CD4-positive, alpha-beta T cell treated with Interleukin-2 at 100 ng/mL for 4 hours (primary cell): ENCODE measurements at places on chromosomes 7 and 10.

GRCh38 chr7:77738871-77739270 is 42.6 kb downstream of the RSBN1L start:
- no peak for DNase-seq

DNA sequence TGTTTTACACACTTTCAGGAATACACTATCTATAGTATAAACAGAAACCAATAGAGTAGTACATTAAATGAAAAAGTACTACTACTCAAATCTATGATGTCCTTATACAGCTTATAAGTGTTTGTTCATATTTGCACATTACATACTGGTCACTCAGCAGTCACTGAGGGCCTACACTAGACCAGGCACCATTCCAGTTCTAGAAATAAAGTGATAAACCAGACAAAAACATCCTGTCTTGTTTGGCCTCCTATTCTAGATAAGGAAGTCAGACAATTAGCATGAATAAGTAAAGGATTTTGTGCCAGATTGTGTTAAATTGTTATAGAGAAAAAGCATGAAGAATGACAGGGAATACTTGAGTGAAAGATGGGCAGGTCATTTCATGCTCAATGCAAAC is 219.0 kb downstream of the CRPPA start:
- DNase-seq, result no peak

DNA sequence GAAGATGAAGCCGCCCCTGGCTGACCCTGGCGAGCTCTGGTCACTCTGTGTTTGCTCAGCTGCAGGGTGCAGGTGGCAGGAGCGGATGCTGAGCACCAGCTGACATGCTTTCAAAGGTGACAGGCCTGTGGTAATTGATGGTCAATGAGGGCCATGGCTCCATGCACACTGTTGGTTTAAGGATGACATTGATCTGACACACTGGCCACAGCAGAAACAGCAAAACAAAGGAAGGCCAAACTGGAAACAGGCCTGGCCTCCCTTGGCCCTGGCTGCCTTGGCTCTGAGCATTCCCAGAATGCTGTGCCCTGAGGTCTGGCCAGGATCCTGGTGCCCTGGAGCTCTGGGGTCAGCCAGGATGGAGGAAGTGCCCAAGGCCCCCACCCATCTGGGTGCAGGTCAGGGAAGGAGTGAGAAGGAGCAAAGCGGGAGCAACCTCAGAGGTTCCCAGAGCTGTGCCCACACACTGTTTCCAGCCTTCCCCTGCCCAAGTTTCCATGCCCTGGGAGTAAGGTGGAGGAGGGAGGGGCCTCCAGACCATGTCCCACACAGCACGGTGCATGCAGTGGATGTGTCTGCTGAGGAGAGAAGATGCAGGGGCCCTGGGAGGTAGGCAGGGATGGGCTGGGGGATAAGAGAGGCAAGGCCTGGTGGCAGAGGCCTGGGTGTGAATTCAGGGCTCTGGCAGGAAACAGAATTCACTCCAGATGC is 302.2 kb downstream of the RPS24 start:
- no peak for DNase-seq

DNA sequence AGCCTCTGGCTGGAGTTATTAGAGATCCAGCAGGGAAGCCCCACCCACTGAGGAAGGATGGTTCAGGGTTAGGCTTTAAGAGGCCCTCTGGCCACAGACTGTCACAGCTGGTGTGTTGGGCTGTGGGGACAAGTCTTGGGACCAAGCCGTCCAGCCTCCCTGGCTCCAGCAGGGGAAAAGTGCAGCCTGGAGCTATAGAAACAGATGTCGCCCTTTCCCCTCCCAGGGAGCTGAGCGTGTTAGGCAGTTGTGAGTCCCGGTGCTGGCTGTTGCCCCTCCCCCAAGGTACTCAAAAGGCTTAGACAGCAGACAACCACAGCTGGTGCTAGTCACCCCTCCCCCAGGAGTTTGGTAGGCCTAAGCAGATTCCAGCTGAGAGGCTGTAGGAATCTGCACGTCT is 143.4 kb downstream of the TMEM168 start:
- no peak for DNase-seq

GRCh38 chr7:30900053-30900452 is 11.6 kb upstream of the AQP1 start:
- DNase-seq, result no peak

- DNase-seq, result no peak
These were observed 21.8 kb downstream of the STAM start for GRCh38 chr10:17665747-17666146.

- no peak for DNase-seq
These were observed 20.4 kb downstream of the GIMAP4 start for GRCh38 chr7:150587551-150587950.

- no peak for DNase-seq
These were observed 3.3 kb downstream of the TRPV5 start for GRCh38 chr7:142930126-142930730.

GRCh38 chr7:157431173-157431950 is 94.6 kb downstream of the DNAJB6 start:
- no peak for DNase-seq

- no peak for DNase-seq
These were observed 13.0 kb upstream of the ANTXRL start for GRCh38 chr10:46273506-46274477.

DNA sequence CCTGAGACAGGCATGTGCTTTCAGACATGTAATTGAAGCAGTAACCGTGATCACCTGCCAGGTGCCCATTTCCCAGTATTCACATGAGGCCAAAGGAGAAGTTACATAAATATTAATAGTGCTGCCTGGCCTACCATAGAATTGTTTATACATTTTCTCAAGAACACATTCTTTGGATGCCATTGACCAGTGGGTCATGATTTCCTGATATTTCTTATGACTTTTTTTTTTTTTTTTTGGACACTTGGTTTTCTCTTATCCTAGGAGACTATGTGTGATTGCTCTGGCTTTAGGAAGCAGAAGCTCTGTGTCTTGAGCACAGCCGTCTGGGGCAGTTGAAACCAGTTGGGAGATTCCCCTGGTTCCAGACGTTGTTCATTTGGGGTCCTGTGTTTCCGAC is 143.9 kb upstream of the NPS start:
- DNase-seq, result no peak

DNA sequence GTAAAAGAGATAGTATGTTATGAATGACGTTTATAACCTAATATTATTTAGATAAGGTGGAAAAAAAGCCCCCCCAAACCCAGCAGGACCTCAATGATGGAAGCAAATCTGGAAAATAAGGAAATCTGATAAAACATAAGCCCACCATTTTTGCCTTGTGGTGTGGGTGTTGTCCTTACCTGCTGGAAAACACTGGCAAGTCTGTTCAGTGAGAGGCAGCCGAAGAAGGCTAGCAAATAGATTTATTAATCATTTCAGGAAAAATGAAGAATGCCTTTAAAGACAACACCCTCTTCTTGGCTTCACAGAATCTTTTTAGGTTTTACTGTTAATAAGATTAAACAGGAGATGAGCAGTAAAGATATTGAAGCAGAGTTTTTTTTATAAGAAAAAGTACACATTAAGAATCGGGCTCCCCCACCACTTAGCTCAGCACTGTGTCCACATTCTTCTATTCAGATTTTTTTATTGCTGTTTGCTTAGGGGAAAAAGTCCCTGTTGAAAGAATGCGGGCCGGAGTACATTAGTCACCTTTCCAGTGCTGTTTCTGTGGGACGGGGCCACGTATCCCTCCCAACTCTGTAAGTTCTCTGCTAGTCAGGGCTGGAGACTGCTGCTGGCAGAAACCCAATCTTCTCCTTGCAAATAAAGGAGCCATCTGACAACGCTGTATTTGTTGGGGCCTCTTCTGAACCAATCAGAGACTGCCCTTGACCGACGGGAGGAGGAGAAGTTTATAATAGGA is 104.1 kb downstream of the EVX1 start:
- DNase-seq, result no peak

GRCh38 chr7:47254081-47254977 is 327.6 kb downstream of the TNS3 start:
- peak; percentile 14 for DNase-seq

- no peak for DNase-seq
These were observed 40.7 kb downstream of the ARL4A start for GRCh38 chr7:12728192-12728538.

DNA sequence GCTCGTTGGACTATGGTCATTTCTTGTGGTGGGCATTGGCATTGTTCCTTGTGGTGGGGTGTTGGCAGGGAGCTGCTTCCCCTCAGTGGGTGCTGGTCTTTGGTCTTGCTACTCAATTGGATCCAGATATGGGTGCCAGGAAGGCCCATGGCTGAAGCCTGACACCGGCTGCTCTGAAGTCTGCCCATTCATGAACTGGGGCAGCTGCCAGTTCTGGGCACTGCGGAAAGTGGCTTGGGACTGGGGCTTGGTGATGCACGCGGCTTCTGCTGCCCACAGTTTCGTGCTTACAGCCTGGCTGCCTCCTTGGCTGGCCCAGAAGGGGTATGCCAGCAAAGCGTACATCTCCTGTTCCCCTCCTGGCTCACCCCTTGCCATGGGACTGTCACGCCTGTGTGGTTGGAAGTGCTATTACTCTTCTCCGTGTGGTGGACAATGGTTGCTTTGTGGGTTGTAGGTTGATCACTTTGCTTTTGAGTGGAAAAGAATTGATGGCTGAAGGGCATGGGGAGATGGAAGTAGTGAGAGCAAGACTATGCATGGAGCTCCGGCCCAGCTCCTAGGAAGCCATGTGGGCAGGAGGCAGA is 54.7 kb downstream of the ADAMTS14 start:
- DNase-seq, result no peak

DNA sequence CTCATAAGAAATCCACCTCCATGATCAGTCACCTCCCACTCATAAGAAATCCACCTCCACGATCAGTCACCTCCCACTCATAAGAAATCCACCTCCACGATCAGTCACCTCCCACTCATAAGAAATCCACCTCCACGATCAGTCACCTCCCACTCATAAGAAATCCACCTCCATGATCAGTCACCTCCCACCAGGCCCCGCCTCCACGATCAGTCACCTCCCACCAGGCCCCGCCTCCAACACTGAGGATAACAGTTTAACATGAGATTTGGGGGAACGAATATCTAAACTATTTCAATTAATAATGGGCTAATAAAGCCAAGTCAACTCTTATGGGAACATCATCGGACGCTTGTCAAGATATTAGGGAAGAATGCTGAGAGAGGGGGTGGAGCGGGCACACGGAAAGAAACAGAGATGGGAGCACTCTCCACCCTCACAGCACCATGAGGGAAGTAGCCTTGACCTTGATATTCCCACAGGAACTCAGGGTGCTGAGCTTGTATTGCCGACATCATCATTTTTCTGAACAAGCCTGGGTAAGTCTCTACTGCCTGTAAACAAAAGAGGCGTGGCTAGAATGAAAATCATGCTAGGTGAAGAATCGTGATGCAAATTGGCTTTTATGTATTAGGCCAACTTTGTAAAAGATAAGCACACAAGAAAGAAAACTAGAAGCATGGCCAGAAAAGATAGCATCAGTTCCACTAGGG is 303.5 kb upstream of the KLF6 start:
- no peak for DNase-seq

DNA sequence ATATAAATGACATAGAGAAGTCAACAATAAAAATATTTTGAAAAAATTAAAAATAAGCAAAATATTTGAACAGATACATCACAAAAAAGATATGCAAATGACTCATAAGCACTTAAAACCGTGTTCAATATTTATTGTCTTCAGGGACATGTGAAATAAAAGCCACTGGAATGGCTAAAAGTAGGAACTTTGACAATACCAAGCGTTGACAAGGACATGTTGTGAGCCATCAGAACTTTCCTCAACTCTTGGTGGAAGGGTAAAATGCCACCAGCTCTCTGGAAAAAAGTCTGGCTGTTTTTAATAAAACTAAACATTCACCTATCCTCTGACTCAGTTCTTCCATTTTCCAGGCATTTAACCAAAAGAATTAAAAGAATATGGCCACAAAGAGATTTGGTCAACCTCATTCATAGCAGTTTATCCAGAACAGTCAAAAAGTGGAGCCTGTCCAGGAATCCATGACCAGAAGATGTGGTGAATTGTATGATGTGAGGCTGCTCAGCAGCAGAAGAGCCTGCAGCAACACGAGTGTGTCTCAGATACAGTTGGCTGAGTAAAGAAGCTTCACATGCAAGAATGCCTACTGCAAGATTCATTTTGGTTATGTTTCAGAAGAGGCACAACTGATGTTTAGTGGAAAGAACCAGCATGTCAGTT is 7.1 kb upstream of the KLF6 start:
- no peak for DNase-seq

- no peak for DNase-seq
These were observed 102.9 kb downstream of the ZNF438 start for GRCh38 chr10:30928742-30929141.

DNA sequence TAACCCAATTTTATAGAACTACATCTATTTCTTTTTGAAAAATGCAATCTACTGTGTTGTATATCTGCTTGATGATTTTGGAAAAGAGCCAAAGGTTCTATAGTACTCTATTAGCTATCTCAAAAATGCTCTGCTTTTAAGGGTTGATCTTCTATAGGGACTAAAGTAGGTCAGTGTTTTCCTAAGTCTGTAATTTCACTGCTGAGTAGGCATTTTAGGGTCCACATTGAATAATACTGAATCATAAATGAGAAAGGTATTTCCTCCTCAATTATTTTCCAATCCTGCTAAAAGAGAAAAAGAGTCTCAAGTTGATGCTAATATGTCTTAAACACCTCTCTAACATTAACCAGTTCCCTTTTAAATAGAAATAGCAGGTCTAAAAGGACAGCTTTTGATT is 244.2 kb downstream of the LHFPL3 start:
- no peak for DNase-seq

DNA sequence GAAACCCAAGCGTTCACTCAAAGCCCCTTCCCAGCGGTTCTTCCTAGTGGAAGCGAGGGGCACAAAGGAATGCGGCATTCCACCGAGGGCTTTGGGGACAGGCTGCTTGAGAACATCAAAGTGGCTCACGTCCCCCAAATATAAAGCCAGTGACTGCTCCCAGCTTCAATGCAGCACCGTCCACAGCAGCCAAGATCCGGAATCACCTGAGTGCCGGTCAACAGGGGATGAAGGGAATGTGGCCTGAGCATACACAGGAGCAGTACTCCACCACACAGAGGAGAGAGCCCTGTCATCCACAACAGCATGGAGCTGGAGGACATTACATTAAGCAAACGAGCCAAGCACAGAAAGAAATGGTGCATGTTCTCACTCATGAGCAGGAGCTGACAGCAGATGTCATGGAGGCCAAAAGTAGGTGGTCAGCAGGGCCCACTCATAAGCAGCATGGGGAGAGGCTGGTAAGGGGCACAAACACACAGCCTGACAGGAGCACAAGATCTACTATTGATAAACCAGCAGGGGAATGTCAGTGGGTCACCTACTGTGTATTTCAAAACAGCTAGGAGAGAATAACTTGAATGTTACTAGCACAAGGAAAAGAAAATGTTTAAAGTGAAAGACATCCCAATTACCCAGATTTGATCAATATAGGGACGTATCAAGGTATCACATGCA is 79.5 kb downstream of the DIP2C start:
- no peak for DNase-seq

GRCh38 chr10:34507217-34507616 is 307.9 kb downstream of the PARD3 start:
- DNase-seq, result no peak

DNA sequence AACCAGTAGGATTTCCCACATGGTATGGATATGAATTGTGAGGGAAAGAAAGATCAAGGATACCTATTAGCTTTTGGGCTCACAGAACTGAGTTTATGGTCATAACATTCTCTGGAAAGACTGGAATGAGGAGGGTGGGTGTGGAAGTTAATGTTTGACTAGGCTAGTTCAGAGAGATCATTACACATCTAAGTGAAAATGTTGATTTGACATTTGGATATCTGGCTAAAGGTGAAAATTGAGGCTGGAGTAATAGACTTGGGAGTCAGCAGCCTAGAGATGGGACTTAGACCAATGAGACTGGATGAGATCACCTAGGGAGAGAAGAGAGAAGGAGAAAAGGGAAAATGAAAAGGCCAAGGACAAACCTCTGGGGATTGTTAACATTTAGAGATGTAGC is 437.3 kb downstream of the CCSER2 start:
- no peak for DNase-seq

GRCh38 chr7:25059576-25059975 is 65.5 kb downstream of the CYCS start:
- no peak for DNase-seq
